K562 (cell line): ENCODE measurements at places on chromosomes 7 and 10.

GRCh38 chr7:71384094-71384493 lies 252.2 kb downstream of the GALNT17 start:
- no peak for DNase-seq

DNA sequence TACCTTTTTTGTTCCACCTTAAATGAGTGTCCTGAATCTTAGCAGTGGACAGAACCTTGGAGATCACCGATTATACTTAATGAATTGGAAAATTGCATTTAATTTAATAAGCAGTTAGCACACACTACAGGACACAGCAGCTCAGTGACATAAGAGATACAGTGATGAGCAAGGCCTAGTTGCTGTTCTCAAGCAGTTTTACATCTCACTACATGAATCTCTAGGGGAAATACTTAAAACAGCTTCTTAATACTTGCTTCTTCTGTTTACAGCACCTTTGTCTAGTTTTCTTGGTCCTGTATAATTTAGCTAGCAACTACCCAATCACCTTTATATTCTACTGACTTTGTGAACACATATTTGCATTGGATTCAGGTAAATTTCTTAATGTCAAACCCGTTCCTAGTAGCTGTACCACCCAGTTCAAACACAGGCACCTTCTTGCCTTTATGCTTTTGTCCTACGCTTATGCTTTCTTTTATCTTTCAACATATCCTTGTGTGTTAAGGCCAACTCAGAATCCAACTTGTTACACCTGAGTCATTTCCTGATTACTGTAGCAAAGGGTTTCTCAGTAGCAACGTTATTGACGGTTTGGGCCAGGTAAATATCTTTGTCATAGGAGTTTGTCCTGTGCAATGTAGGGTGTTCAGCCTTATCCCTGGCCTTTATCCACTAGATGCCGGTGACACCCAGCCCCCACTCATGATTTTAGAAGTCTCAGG lies 1.8 kb downstream of the STAM start:
- peak; percentile 40 for DNase-seq

DNA sequence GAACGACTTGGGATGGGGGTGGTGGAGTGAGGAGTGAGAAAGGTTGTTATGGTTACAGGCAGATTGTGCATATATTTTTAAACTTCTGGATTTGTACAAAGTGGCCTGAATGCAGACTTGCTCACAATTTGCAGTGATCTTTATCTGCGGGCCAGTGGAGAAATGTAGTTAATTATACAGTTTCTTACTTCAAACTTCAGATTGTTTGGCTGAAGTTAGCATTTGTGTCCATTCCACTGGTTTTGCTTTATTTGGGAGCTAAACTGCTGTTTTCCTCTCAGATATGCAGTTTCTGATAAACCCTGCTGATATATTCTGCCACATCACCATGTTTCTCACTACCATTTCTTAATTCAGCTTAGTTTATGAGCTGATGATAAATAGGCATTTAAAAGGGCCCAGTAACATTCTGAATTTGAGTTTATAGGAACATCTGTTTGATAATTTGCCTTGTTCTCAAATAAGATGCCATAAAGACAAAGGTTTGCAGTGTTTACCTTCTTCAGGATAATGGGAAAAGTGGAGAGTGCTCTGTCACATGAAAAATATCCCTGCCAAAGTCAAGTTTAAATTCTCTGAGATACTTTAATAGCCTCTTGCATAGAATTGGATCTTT lies 170.1 kb downstream of the ST7 start:
- no peak for DNase-seq

DNA sequence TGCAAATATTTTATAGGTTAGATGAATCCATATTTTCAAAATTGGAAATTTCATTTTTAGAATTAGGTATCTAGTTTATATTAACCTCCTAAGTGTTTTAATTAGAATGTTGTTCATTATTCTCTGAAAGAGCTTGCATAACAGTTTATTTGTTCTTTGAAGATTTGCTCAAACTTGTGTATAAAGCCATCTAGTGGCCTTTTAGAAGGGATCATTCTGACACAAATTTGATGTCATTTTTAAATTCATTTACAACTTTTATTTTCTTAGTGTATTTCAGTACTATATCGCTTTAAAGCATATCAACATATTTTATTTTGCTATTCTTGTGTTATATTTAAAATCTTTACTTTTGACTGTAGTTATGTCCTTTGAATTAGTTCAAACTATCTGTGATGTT lies 527.0 kb upstream of the NRG3 start:
- no peak for DNase-seq

DNA sequence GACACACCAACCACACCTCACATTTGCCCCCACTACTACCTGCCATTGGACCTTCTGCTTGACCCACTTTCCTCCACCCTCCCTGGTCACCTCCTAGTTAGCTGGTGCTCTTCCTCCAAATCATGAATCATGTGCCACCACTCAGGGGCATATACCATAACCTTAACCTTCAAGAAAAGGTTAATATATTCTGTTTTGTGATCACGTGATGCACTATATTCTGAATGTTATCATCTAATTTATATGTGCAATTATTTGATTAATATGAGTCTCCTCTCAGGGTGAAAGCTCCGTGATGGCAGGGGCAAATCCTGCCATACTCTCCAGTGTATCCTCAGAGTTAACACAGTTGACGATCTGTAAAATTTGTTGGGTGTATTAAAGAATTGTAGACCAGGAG lies 635.5 kb downstream of the XPNPEP1 start:
- DNase-seq, result no peak

DNA sequence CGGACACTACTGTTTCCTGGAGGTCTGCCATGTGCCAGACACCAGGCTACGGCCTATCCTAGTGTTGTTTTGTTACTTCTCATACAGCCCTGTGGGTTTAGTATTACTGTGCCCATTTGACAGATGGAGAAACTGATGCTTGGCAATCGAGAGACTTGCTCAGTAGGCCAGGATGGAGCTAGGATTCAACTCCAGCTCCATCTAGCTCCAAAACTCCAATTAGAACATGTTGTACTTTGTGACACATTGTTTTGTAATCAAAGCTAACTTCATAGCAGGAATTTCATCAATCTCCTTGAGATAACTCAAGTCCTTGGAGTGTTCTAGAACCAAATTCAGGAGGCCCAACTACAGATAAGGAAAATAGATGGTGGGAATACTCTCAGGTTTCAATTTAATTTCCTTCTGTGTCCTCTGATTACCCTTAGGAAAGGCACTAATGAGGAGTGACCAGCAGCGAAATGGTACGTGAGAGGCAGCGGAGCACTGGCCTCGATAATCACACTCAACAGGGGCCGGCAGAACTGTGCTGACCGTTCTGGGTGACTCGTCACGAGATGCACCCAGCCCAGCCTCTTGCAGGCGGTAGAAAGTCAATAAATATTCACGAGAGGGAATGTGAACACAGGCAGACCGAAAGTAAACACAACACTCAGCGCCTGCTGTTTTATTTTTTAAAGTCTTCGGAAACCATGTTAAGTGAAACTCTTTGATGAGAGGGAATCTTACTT lies 269.6 kb upstream of the NEBL start:
- no peak for DNase-seq

DNA sequence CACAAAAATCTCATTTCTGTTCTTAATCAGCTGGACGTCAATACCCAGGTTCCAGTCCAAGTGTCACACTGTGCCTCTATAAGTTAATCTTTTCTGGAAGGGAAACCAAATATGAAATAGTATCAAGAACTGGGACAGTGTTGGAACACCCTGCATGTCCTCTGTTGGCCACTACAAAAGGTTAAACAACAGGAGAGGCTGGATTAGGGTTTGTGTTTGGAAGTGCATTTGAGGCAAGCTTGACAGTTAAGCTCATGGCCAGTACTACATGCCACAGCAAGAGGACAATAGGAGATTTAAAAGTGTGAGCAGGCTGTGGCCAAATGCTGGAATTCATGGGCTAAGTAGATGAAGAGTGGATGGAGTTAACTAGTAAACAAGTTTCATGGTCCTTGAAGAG lies 751.5 kb downstream of the AUTS2 start:
- no peak for DNase-seq

DNA sequence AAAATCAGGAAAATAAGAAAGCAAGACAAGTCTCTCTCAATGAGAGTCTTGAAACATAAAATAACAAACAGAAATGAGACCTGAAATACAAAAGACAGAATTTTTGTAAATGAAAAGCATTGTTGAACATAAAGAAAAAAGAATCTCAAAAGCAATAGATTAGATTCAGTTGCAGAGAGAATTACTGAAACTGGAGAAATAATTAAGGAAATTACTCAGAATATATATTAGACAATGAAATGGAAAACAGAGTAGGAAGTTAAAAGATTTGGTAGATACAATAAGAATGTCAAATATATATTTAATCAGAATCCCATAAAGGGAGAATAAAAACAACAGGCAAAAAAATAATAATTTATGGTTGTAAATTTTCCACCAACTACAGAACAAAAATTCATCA lies 308.3 kb downstream of the CRPPA start:
- no peak for DNase-seq

DNA sequence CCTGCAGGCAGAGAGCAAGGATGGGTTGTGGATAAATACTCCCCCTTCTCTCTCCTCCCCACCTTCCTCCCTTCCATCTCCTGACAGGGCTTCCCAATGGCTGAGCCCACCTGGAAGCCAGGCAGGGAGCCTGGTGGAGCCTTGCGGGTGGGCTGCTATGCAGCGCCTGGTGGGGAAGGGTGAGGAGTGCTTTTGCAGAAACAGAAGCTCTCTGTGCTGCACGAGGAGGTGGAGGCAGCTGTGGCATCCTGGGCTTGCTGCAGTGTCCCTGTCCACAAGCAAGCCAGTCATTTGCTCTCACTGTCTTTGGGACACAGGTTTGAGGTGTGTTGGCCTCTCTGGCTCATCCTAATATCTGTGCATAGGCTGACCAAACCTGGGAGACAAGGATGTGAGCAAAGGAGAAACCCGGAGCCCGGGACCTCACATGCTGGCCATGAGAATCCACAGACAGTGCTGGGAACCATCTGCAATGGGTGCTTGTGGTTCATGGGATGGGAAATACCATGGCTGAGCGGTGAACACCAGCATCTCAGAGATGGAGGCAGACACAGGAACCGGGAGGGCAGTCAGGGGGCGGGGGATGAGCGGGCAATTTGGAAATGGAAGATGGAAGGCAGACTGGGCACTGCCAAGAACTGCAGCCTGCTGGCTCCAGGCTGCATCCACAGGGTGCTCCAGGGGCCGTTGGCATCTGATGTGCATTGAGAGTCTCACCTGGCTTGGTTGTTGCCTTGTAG lies 364.2 kb downstream of the GLRX3 start:
- DNase-seq, result no peak

- DNase-seq, result no peak
These were observed 18.4 kb downstream of the EEPD1 start for GRCh38 chr7:36171503-36171902.

DNA sequence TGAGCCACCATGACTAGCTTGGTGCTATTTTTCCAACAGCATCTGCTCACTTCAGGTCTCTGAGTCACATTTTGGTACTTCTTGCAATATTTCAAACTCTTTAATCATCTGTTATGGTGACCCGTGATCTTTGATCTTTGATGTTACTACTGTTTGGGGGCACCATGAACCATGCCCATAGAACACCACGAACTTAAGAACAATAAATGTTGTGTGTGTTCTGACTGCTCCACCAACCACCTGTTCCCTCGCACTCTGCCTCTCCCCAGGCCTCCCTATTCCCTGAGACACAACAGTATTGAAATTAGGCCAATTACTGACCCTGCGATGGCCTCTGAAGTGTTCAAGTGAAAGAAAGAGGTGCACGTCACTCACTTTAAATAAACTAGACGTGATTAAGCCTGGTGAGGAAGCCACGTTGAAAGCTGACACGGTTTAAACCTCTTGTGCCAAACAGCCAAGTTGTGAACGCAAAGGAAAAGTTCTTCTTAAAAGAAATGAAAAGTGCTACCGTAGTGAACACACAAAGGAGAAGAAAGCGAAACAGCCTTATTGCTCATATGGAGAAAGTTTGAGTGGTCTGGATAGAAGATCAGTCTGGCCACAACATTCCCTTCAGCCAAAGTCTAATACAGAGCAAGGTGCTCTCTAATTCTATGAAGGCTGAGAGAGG lies 27.2 kb upstream of the ATP6V0A4 start:
- DNase-seq, result no peak

- no peak for DNase-seq
These were observed 453.2 kb upstream of the GALNT17 start for GRCh38 chr7:70678621-70679251.

DNA sequence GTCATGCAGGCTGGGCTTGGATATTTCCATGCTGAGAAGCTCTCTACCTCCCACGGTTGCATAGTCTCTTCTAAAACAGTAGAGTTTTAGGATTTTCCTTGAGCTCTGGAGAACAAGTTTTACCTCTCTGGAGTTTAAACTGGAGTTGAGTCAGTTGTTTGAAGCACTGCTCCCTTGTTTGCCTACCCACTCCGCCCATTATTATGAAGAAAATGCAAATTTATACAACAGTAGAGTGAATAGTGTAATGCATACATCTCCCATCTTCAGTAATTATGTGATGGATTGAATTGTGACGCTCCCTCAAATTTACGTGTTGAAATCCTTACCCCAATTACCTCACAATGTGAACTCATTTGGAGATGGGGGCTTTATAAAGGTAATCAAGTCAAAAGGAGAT lies 17.2 kb downstream of the EMX2 start:
- no peak for DNase-seq

DNA sequence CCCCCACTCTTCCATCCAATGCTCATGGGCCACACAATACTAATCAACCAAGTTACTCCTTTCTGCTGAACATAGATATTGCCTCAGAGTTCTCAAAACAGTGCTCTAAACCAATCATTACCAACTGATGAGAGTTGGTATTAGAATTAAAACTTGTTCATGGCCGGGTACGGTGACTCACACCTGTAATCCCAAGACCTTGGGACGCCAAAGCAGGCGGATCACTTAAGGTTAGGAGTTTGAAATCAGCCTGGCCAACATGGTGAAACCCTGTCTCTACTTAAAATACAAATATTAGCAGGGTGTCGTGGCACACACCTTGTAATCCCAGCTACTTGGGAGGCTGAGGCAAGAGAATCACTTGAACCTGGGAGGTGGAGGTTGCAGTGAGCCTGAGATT lies 8.2 kb downstream of the TM9SF3 start:
- no peak for DNase-seq

- no peak for DNase-seq
These were observed 39.0 kb downstream of the CDH23 start for GRCh38 chr10:71435571-71436267.

DNA sequence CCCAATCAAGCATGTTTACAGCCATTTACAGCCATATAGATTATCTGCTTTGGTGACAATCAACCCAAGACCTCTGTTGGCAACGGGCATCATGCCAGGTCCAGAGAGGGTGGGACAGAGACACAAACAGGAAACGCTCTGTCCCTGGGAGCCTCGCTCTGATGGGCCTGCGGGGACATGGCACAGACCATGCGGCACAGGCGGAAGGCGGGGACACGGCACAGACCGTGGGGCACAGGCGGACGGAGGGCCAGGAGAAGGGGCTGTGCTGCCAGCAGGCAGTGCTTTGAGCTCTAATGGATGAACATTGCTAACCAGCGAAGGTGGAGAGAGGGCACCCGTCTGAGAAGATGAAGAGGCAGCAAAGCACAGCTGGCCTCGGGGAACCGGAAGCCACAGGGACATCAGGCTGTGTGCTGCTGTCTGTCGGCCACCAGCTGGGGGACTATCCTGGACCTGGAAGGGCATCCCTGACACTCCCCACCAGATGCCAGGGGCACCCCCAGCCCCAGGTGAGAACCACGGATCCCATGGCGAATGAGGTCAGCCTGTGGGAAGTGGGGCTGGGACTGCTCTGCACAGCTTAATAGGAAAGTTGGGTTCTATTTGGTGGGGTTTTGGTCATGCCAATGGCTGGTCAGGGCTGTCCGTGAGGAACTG lies 61.0 kb downstream of the DIP2C start:
- DNase-seq, result no peak

- DNase-seq, result peak; percentile 17
These were observed 423 bp downstream of the LSM5 start for GRCh38 chr7:32489788-32490126.
